ENCODE measurements at places on chromosomes 13 and 19.
A peak's percentile ranks its signal among the peaks of the same experiment; 100 is the strongest.

- DNase-seq: peak; percentile 94
Observed at GRCh38 chr19:43668406-43669109, 1.4 kb downstream of the PLAUR start.

- no peak for DNase-seq
Observed at GRCh38 chr19:5238700-5239099, 101.9 kb downstream of the PTPRS start.

DNA sequence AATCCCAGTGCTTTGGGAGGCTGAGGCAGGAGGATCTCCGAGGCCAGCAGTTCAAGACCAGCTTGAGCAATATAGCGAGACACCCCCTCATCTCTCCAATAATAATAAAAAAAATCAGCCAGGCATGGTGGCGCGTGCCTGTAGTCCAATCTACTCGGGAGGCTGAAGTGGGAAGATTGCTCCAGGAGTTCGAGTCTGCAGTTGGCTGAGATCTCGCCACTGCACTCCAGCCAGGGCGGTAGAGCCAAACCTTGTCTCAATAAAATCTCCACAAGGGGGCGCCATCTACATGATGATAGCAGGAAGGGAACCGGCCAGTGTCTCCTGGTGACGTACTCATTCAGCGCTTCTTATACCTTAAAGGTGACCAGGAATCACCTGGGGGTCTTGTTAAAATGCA lies 13.6 kb upstream of the C5AR1 start:
- peak; percentile 70 for DNase-seq

DNA sequence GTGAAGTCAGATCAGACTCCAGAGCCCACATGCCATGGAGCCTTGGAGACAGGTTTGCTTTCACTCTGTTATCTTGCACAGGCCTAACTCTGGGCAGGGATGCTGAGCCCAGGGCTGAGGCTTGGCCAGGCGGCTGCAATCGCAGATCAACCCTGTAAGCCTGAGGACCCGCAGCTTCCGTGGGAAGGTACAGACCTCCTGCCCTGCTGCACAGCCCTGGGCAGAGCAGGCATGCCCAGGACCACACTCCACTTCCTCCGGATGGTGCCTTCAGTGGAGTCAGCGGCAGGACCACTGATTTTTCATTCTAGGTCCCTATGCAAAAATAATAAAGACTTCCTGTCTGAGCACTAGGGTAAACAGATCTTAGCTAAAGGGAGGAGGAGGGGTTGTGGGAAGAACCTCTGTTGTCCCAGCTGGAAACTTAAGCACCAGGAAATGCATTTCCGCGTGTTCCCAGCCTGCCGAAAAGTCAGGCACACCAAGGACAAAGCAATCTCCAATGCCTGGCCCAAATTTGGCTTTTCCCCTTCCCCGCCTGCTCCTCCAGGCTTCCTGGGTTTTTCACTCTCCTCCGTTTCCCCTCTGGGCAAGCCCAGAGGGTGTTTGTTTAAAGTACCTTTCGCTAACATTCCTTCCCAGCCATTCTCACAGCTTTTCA lies 87.3 kb downstream of the KCTD15 start:
- no peak for DNase-seq
